ENCODE measurements at places on chromosomes 1 and 21.

- no peak for DNase-seq
These were observed 211.7 kb downstream of the NFIA start for GRCh38 chr1:61293986-61294504.

- DNase-seq = no peak
These were observed 80.4 kb downstream of the AJAP1 start for GRCh38 chr1:4734791-4735190.

GRCh38 chr1:15128520-15129313, 24.8 kb upstream of the TMEM51 start:
- DNase-seq = peak; percentile 75

DNA sequence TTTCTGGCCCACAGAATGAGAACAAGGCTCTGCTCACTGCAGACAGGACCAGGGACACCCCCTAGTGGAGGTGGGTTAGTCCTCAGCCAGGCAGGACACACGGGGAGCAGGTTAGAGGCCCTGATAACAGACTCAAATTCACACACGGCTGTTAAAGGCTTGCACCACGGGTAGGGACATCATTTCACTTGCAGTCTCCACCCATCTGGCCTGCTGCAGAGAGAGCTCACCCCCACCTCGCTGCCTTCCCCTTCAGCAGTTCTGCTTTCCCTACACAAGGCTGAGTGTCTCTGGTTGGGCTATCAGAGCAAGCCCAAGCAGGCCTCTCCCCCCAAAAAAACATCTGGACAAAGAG, 20.6 kb downstream of the MEF2D start:
- no peak for DNase-seq

- no peak for DNase-seq
These were observed 25.7 kb upstream of the SYT14 start for GRCh38 chr1:209912306-209912705.

DNA sequence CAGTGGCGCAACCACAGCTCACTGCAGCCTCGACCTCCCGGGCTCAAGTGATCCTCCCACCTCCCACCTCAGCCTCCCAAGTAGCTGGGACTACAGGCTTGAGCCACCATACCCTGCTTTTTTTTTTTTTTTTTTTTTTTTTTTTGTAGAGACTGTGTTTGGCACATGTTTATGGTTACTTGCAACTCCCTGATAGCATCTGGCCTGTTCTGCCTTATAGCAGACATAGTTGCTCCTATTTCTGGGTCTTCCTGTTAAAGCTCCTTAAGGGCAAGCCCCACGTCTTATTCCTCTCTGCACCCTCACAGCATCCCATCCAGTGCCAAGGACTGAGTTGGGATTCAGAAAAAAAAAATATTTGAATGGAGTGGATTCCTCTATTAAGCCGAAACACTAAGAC, 17.1 kb upstream of the CNR2 start:
- no peak for DNase-seq

- no peak for DNase-seq
These were observed 216.2 kb upstream of the RUNX1 start for GRCh38 chr21:35265170-35265877.

GRCh38 chr1:8965121-8965820, 19.6 kb downstream of the CA6 start:
- no peak for DNase-seq

GRCh38 chr1:37433171-37433570, 41.2 kb upstream of the ZC3H12A start:
- DNase-seq = no peak

- no peak for DNase-seq
These were observed 490.5 kb upstream of the LRRC7 start for GRCh38 chr1:69077198-69077597.

- no peak for DNase-seq
These were observed 59.2 kb upstream of the RASAL2 start for GRCh38 chr1:178034676-178035075.

GRCh38 chr1:158163000-158163947, 17.4 kb upstream of the CD1D start:
- no peak for DNase-seq

GRCh38 chr1:234396092-234396491, 22.8 kb downstream of the COA6 start:
- DNase-seq = no peak

DNA sequence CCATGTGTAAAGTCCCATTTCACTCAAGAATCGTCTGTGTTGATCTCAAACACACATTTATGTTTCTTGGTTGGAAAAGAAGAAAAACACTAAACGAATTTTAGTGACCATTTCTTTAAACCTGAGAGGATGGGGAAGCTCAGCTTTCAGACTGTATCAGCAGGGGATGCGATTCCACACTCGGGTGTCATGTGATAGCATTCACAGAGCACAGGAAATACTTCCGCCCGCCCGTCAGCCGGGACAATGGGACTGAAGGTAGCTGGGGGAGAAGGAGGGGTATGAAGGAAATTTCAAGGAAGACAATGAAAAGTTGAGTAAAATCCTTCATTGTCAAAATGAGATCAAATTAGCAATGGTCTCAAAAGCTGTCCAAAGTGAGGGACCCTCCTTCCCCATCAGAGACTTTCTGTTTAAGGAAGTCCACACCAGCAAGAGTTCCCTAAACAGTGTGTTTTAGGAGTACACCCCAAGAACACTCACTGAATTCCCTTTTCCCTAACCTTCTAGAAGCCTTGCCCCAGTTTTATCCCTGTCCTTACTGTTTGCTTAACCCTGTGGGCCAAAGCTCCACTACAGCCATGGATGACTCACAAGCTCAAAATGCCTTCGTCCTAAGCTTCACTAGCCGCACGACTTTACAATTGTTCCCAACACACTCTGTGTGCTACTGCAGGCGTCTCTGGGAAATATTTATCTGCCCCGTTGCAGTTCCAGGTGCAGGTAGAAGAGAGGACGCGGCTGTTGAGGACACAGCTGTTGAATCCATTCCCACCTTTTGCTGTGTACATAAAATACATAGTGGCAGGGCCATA, 51.4 kb upstream of the SIM2 start:
- no peak for DNase-seq

GRCh38 chr1:28845786-28846543, 34.0 kb downstream of the OPRD1 start:
- DNase-seq = no peak

DNA sequence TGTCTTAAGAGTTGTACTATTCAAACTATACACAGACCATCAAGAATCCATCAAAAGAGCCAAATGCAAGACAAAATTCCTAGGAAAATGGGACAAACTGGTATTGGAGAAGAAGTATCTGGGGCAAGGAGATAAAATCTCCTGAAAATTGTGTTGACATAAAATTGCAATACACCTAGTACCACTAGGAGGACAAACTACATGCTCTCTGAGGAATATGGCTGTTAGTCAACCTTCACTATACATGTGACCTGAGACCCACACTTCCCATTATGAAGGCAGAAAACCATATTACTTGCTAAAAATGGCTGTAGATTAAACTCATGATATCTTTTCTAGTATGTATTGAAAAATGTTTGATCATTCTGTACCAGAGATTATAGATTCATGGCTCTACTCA, 30.0 kb downstream of the IRF2BP2 start:
- DNase-seq = no peak

DNA sequence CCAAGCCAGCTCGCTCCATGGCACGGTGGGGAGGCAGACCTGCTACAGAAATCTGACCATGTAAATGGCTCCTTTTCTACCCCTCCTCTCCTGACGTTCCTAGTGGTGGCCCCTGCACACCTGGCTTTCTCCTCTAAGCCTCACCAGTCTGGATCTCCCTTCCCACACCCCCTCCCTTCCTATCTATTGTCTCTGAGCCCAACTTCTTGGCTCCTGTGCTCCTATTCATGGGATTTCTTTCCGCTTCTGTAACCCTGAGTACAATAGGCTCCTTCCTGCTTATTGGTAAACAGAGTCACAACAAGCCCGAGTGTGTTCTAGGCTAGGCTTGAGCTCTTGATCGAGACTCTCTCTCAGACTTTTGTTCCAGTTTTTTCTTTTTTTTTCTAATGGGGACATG, 17.6 kb downstream of the OPTC start:
- no peak for DNase-seq

DNA sequence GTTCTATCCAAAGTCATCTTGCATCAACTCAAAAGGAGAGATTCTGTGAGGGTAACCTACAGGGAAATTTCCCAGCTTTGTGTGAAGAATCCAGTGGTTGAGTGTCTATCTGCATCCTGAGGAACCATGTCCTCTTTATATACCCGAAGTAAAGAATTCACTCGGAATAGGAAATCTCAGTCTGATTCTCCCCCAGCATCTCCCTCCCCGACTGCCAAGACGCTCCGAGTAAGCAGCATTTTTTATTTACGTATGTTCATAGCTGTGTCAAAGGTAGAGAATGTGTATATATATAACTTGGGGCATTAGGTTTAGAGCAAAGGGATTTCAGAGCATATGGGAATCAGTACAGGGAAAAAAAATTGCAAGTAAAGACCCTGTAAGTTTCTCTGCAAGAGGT, 170.2 kb downstream of the SYT2 start:
- no peak for DNase-seq

DNA sequence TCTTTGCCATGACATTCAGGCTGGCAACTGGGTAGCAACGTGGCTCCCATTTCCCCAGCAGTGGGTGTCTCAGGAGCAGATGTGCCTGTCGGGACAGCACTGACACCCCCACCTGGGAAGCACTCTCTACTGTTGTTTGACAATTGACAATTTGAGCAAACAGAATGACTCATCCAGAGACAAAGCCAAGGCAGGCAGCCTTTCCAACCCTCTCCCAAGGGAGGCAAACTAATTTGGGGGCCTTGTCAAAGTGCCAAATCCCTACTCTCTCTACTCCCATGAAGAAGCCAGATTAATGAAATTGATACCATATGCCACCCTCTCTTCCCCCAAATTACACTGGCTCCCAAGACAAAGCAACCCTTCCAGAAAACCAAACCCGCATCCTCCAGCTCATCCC, 65.6 kb downstream of the GRIK3 start:
- no peak for DNase-seq

DNA sequence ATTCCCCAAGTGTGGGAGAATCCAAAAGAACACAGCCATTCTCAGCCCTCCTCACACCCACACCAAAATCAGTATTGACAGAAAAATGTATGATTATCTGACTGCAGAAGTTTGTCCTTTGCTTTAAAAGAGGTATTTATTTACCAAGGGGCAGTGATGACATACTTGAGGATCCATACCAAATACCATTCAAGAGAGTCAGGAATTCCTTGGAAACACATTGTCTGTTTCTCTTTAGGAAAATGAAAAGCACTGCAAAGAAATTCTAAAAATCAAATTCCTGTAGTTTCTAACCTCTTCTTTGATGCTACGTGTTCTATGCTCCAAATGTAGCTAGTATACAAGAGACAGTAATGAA, 509.6 kb upstream of the CXADR start:
- DNase-seq = no peak

Data from right lung (tissue), 10 donors.